ENCODE measurements at places on chromosomes 13 and 19.

- DNase-seq = no peak
These were observed 2293.3 kb downstream of the PCDH9 start for GRCh38 chr13:64936879-64937278.

DNA sequence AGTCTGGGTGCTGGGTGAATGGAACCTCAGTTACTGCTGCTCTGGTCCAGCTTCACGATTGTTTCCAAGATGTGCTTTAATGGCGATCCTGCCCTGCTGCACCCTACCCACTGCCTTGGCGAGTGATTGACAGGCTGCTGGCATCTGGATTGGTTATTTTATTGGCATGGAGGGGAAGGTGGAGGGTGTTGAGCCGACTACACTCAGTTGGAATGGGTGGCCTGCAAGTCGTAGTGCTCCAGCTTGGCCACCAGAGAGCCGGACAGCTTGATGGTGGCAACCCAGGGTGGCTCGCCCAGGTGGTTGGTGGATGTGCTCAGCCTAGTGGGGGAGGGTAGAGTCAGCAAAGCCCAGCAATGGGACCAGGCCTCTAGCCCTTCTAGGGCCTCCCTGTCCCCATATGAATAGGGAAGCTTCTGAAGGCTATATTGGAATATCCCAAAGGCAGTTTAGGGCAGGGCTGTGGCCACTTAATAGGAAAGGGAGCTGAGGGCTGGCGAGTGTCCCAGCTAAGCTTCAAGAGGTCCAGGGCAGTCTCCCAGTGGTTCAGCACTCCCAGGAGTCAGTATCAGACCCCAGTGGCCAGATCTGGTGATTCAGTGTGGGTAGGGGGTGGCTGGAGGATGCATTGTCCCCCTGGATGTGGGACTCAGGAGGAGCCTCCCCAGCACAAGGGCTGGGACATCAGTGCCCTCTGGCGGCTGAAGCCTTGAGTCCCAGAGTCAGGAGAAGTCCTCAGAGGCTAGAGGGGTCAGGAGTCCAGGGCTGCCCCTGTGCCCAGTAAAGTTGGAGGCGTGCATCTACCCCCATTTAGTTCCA is 3.4 kb downstream of the GGN start:
- DNase-seq = peak; percentile 75

GRCh38 chr13:71054358-71054757 is 812.6 kb downstream of the DACH1 start:
- DNase-seq = no peak

DNA sequence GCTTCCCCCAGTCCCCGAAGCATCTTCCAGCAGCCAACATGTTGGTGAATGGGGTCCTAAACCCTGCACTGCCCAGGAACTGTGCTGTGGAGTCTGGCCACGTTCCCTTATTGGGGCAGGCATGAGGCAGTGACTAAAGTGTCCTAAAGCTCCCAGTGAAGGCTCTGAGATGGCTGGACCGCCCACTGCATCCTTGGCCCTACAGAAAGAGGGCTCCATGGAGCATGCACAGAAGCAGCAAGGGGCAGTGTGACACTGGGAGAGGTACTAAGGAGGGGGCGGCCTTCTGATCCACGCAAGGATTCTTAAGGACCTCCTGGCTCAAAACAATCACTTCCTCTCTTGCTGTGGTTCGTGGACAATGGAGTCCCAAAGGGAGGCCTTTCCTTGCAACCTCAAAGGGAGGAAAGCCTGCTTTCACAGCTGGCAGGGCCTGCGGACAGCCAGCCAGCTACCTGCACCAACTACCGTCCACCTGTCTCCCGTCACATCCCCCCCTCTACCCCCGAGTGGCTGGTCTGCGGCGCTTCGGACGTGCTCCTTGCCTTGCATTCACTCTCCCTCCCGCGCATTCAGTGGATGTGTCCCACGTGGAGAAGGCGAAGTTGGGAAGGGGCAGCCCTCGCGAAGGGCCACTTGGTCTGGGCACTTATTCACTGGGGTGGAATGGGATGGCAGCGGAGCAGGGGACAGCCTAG is 63.9 kb upstream of the STARD13 start:
- peak; percentile 19 for DNase-seq

GRCh38 chr13:20132052-20132634 is 28.7 kb downstream of the GJA3 start:
- no peak for DNase-seq

- DNase-seq = no peak
These were observed 186.2 kb downstream of the POSTN start for GRCh38 chr13:37412241-37412921.

GRCh38 chr13:68009546-68009945 is 779.4 kb upstream of the PCDH9 start:
- DNase-seq = no peak

- DNase-seq = no peak
These were observed 4.4 kb upstream of the TUBA3C start for GRCh38 chr13:19185865-19186645.

DNA sequence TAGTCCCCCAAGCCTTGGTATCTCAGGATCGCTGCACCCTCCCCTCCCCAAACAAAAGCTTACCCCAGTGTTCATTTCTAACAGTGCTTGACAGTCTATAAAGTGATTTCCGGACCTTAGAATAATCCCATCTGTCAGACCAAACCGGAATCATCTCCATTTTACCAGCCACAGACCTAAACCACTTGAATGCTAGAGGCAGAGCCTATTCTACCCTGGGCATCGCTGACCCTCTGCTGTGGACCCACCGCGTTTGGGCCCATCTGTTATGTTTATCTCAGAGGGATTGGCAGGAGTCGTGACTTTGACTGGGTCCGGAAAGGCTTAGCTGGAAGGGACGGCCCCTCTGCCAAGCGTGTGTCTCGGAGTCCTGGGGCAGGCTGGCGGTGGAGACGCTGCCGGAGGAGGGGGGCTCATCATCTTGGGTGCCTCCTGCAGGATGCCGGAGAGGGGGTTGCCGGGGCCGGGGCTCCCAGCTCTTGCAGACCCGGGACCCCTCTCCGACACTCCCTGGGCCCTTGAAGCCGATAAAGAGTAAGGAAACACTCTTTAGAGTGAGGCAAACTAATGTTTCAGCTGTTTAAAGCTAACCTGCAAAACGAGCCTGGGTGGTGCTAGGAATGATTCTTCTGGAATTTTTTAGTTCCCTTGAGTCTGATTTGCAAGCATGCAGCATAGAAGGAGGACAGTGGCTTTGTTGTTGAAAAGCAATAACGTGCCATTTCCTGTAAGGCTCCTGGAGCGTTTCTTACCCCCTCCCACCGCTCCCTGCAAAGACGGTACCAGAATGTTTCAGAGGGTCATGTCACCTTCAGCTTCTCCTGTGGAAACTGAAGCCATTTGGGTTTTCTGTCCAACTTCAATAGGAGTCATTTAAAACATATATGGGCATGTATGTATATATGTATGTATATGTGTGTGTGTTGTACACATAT is 1.3 kb downstream of the SLC25A42 start:
- peak; percentile 35 for DNase-seq

DNA sequence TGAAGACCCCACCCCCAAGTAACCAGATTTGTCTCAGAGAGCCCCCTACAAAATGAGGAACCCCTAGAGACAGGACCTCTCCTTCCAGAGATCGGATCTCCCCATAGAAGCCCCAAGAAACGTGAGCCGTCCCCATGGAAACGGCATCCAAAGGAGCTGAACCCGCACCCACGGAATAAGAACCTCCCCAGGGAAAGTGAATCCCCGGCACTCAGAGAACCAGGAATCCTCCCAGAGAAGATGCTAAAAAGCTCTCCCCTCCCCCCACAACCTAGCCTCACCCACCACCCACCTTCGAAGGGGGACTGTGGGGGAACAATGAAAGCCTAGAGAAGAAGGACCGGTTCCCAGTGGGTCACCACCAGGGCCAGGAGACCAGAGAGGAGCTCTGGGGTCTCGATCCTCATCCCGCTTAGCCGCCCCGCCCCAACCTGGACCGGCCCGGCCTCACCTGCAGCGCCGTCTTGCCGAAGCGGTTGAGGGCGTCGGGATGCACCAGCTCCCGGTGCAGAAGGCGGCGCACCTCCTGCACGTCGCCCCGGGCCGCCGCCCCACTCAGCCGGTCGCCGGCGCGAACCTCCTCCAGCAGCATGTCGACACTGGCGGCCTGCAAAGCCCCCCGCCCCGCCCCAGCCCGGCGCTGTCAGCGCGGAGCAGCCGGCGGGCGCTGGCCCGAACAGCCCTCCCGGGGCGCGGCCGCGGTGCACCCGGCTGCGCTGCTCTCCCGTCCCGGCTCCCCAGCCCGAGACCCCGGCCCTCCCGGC is 535 bp downstream of the CDKN2D start:
- peak; percentile 74 for DNase-seq

- no peak for DNase-seq
These were observed 84.3 kb downstream of the RNASEH2B start for GRCh38 chr13:50993934-50994333.

DNA sequence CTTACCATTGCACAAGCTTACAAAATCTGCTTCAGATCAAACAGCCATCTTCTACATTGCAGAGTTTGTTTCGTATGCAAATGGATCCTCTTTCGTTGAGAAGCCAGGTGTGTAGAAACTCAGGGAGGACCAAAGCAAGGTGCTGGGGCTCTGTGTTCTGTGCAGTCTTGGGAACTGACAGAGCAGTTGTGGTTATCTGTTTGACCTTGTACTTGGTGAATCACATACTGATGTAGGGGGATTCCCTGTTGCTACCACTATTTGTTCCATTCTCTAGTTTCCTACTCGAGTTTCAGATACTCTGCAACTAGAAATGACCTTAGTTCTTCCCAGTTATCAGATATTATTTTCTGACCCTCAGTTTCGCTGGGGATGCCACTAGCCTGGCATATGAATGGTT is 95.2 kb upstream of the CLDN10 start:
- no peak for DNase-seq

DNA sequence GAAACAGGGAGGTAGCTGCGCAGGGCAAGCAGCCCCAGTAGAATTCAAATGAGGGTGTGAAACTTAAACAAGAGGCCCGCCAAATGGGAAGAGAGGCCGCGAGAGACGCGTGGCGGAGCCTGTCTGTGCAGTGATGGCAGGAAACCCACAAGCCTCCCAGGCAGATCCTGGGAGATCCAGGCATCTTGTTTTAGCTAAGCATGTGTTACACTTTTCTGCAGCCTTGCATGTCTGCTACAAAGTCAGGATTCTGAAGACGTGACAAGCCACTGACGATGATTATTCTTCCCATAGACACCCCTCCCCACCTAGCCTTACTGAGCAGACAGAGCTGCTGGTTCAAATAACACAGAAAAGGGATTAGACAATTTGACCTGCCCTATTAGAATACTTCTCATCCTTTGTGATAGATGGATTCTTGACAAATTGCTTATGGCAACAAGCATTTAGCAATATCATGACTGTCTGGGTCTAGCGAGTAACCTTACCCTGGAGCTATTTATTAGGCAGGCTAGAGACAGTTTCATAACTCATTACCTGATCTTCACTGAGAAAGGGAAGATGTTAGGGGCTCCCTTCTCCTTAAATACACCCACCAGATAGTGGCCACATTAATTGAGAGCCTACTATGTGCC is 185.2 kb upstream of the IRS2 start:
- no peak for DNase-seq

GRCh38 chr13:33111414-33112110 is 95.3 kb downstream of the KL start:
- DNase-seq = no peak

DNA sequence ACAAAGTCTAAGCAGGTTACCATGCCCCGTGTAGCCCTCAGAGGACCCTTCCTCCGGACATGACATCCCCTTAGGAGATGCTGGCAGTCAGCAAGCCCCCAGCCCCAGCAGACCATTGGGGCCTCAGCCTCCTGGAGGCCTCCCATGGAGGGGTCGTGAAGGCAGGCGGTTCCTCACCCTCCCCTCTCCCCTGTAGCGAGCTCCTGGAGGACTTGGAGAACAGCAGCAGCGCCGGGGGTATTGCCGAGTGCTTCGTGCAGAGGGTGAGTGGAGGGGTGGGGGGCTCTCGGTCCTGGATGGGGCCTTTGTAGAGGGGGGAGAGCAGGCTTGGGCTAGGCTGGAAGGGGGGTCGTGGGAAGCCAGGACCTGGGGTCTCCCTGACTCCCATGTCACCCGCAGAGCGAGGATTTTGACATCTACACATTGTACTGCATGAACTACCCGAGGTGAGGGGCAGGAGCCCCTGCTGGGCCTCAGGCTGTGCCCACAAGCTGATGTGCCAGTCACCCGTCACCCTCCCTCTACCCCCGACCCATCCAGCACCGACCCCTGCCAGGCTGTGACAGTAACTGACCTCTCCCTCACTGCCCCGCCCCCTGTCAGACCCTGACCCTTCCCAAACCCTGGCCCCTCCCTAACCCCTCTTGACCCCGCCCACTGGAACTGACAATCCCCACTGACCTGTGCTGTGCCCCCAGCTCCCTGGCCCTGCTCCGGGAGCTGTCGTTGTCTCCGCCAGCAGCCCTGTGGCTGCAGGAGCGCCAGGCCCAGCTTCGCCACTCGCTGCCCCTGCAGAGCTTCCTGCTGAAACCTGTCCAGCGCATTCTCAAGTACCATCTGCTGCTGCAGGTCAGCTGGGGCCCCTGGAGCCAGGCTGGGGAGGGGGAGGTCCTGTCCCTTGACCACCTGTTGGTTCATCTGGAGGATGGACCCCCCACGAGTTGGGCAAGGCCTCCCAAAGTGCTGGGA is 4.0 kb downstream of the PLEKHG2 start:
- DNase-seq = no peak

DNA sequence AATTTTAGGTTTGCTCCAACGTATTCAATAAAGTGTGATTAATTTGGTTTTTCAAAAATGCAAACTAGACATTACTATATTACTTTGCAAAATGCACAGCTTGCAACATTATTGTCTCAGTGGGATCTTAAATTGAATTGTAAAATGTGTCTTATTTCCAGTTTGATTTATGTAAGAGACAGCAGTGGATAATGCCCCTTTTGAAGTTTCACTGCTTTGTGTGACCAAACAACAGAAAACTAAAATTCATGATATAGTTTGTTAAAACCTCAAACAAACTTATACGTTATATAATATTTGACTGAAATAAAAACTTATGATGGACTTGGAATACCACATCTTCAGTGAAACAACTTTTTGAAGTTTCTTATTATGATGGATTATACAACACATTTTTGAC is 279.8 kb downstream of the DACH1 start:
- DNase-seq = no peak

DNA sequence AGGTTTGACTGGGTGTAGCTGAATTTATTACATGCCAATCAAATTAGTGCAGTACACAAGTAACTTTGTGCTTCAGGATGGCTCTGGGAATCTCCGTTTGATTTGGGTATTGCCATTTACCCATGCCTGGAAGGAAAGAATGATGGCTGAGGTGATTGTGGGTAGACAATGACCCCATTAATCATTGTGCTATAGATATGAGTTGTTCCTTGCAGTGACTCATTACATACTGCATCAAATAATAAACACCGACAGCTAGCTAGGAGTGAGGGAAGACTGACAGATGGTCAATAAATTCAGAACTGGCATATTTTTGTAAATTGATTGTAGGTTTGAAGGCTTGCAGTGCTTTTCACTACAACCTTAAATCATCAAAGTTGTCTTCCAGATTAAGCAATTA is 1069.5 kb downstream of the DIAPH3 start:
- DNase-seq = no peak
